ENCODE measurements at places on chromosomes 11 and 22.

DNA sequence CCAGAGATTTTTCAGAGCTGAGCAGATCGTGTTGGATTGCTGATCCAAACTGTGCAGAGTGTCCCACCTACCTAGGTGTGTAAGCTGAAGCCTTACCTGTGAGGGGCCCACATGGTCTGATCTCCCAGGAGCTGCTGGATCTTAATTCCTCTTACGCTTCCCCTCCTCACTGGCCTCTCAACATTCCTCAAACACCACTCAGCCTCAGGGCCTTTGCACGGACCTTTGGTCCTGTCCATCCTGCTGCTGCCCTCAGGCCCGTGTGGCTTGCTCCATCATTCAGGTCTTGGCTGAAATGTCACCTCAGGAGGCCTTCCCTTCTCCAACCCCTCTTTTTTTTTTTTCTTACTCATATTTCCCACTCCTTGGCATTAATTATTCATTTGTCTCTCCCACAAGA lies 21.1 kb upstream of the RAB1B start:
- DNase-seq = no peak

DNA sequence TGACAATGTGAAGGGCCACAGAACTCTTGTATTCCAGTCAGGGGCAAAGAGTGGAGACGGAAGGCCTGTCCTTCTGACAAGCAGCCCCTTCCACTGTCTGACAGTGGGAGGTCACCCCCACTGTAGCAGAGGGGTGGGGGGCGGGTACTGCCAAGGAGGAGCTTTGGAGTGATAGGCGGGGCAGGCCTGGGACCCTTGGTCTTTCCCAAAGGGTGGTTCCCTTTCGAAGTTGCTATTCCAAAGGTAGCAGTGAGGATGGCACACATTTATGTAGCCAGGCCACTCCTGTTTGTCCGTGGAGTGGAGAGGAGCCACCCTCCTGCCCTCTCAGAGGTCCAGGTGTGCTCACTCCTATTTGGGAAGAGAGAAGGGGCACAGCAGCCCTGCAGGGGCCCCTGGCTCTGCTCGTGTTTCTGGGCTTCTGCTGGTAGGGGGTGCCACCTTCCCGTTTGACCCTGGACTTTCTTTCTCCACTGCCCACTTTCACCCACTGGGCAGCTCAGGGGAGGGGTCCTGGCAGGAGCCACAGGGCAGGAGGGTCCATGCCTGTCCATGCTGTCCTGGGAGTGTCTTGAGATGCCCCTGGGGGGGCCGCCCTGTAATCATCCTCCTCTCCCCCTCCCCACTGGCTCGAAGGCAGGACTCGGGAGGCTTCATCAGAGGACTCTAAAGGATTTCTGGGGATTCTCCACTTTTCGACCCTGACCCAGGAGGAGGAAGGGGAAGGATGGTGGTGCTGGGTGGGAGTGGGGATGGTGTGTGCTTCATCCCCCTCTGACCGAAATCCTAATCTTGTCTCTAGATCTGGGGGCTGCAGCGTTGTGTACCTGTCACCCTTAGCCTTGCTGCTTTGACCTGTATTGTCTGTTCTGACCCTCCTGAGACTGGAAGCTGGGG lies 994 bp downstream of the TAGLN start:
- no peak for DNase-seq

DNA sequence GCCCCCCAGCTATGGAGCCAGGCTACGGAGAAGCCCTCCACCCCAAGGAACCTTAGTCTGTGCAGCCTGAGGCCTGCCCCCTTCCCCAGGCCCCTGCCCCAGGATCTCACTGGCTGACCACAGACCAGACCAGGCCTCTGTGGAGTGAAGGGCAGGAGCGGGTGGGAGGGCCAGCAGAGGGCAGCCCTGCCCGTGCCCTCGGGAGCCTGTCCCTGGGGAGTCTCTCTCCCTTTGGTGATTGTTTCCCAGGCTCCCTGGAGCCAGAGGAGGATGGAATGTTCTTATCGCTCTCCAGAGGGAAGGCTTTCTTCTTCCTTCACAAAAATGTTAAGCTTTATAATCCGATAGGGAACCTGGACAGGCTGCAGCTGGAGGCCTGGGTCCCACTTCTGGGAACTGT lies 455.3 kb downstream of the SOX6 start:
- no peak for DNase-seq

- DNase-seq = no peak
These were observed 3.4 kb downstream of the HRAS start for GRCh38 chr11:531919-532526.

Measured in stimulated activated CD4-positive, alpha-beta T cell treated with anti-CD3 and anti-CD28 coated beads, Interleukin-15, amount 100 ng/mL, for 1 hour (primary cell).